ENCODE measurements at places on chromosomes 16 and 17. TPM values are rescaled to one million over a fixed set of nuclear protein-coding genes. Genes with fewer than 3 reads are reported as not detected.
A peak's percentile ranks its signal among the peaks of the same experiment; 100 is the strongest.

Gene FOXL1
- 2.5 TPM for total RNA-seq

Gene SULT1A4
- 3.2 TPM for total RNA-seq

Gene DRC7
- 0.47 TPM for total RNA-seq

Gene HBQ1
- 0.60 TPM for total RNA-seq

GRCh38 chr16:57260294-57260929, 15.4 kb downstream of the ARL2BP start:
- no peak overlapping the region for H3K4me3 ChIP-seq
- H3K36me3 ChIP-seq = peaks cover 4% of the 10 kb centered on the region
- no peaks in the 10 kb centered on the region for H3K27me3 ChIP-seq

DNA sequence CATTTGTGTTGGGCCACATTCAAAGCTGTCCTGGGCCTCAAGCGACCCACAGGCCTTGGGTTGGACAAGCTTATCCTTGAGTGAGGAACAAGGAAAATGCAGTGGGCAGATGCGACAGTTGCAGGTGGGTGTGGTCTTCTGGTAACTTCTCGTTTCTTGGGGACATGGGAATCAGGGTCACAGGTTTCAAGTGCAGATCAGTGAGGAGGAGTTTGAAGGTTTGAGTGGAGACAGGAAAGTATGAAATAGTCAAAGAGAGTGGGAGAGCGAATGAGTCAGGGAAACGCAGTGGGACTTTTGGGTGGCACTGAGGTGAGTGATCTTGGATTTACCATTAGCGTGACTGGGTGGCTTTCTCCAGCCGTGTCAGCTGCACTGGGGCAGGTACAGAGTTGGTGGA, 15.4 kb upstream of the CCL22 start:
- no peak overlapping the region for H3K4me3 ChIP-seq
- H3K4me1 ChIP-seq = no peaks in the 10 kb centered on the region
- peaks cover 13% of the 10 kb centered on the region for H3K27me3 ChIP-seq
- H3K27ac ChIP-seq = no peak overlapping the region
- DNase-seq = no peak
- H3K36me3 ChIP-seq = no peaks in the 10 kb centered on the region

- H3K36me3 ChIP-seq = peaks cover 56% of the 10 kb centered on the region
- H3K4me1 ChIP-seq = no peaks in the 10 kb centered on the region
- H3K27ac ChIP-seq = no peak overlapping the region
- DNase-seq = no peak
- H3K27me3 ChIP-seq = no peaks in the 10 kb centered on the region
- H3K4me3 ChIP-seq = no peak overlapping the region
Measured at GRCh38 chr16:53291757-53292392, 142.4 kb upstream of the RBL2 start.

DNA sequence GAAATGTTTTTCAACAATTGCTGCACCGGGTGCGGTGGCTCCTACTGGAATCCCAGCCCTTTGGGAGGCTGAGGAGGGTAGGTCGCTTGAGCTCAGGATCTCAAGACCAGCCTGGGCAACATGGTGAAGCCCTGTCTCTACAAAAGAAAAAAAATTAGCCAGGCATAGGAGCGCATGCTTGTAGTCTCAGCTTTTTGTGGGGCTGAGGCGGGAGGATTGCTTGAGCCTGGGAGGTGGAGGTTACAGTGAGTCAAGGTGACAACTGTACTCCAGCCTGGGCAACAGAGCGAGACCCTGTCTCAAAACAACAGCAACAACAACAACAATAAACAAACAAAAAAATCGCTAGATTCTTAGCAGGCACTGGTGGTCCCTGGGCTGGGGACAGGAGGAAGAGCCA, 28.5 kb downstream of the IL21R start:
- peaks cover 9% of the 10 kb centered on the region for H3K4me1 ChIP-seq
- DNase-seq = peak; percentile 6
- H3K4me3 ChIP-seq = no peak overlapping the region

DNA sequence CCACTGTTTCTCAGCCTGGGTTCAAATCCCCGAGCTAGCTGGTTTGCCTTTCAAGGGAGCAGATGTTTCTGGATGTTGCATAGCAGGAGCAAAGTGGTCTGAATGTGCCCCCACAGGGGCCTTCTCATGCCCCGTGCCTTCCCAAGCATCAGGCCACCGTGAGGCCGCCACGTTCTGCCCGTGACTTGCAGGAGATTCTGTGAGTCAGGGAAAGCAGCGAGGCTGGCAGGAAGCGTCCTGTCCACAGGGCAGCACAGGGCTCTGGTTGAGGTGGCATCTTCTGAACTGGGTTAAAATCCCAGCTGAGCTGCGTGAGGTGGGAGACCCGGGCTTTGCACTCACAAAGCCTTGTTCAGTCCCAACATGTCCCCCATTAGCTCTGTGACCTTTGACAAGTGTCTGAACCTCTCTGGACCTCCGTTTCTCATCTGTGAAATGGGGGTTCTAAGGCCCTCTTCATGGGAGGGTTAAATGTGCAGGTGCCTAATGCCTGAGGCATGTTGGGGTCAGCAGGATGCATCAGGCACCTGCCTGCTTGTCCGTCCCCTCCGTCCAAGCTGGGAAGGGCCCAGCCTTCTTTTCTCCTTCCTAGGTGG, 94.8 kb upstream of the PLCG2 start:
- no peak for DNase-seq
- no peak overlapping the region for H3K4me3 ChIP-seq
- H3K27ac ChIP-seq = no peak overlapping the region
- peaks cover 9% of the 10 kb centered on the region for H3K36me3 ChIP-seq

DNA sequence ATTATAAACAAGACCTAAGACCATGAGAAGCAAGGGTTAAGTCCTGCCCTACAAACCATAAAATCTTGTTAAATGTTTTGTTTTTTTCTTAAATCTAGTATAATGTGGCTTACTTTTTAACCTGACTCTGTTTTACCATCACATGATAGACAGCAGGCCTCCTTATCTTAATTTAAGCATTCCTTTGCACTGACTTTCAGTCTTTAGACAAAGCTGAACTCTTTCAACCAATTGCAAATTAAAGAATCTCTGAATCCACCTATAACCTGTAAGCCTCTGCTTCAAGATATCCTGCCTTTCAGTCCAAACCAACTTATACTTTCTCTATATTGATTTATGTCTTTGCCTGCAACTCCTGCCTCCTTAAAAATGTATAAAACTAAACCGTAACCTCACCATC, 478.5 kb downstream of the GRIN2A start:
- H3K27ac ChIP-seq = peak overlapping the region; percentile 91
- H3K4me3 ChIP-seq = no peak overlapping the region
- H3K4me1 ChIP-seq = peaks cover 34% of the 10 kb centered on the region
- DNase-seq = no peak
- no peaks in the 10 kb centered on the region for H3K27me3 ChIP-seq

DNA sequence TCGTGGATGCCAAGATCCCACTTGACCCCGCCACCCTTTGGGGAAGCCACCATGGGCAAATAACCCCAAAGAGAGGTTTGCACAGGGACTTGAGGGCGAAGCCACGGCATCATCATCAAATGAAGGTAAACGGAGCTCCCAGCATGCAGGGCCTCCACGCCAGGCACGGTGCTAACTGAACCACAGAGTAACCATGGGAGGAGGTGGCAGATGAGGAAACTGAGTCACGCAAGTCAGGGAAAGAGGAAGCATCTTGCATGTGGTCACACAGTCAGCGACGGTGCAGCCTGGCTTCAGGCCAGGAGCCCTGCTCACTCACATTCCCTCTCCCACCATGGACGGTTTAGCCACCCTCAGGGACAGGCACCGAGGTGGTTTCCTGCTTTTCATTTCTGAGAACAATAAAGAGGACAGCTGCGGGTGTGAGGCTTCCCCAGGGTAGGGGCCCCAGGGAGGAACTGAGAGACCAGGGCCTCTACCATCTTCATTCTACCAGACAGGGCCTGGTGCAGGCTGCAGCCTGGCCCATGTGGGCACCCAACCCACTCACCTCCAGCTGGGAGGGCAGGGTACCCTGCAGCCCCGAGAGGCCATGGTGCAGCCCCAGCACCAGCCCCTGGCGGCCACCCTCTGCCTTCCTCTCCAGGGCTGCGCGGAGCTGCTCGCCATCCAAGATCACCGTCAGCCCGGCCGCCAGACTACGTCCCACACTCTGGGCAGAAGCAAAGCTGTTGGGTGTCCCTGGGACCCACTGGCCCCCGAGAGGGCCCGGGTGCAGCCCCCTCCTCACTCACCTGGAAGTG, 78.3 kb downstream of the RMI2 start:
- no peaks in the 10 kb centered on the region for H3K27me3 ChIP-seq
- no peaks in the 10 kb centered on the region for H3K36me3 ChIP-seq
- no peak overlapping the region for H3K4me3 ChIP-seq
- DNase-seq = no peak
- H3K27ac ChIP-seq = no peak overlapping the region
- no peaks in the 10 kb centered on the region for H3K4me1 ChIP-seq

GRCh38 chr16:11144122-11144521, 111.9 kb downstream of the SOCS1 start:
- peaks cover 10% of the 10 kb centered on the region for H3K27me3 ChIP-seq
- DNase-seq = no peak
- H3K27ac ChIP-seq = no peak overlapping the region
- peaks cover 2% of the 10 kb centered on the region for H3K4me1 ChIP-seq
- H3K4me3 ChIP-seq = no peak overlapping the region

DNA sequence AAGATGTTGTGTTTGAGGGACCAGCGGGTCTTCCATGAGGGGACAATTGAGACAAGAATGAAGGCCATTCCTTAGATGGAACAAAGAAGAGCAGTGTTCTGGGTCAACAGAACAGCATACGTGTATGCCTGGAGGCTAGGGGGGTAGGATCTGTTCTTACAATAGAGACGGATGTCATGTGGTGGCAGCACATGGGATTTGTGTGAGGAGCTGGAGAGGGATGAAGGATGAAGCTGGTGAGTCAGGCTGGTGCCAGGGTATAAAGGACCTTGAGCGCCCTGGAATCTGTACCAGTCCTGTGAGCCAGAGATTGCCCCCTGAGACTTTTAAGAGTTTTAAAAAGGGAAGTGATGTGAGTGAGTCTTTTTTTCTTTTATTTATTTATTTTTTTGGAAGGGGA, 22.8 kb upstream of the WFDC1 start:
- H3K4me3 ChIP-seq = no peak overlapping the region
- no peaks in the 10 kb centered on the region for H3K36me3 ChIP-seq
- H3K27ac ChIP-seq = no peak overlapping the region
- H3K4me1 ChIP-seq = peaks cover 3% of the 10 kb centered on the region
- peaks cover 7% of the 10 kb centered on the region for H3K27me3 ChIP-seq

DNA sequence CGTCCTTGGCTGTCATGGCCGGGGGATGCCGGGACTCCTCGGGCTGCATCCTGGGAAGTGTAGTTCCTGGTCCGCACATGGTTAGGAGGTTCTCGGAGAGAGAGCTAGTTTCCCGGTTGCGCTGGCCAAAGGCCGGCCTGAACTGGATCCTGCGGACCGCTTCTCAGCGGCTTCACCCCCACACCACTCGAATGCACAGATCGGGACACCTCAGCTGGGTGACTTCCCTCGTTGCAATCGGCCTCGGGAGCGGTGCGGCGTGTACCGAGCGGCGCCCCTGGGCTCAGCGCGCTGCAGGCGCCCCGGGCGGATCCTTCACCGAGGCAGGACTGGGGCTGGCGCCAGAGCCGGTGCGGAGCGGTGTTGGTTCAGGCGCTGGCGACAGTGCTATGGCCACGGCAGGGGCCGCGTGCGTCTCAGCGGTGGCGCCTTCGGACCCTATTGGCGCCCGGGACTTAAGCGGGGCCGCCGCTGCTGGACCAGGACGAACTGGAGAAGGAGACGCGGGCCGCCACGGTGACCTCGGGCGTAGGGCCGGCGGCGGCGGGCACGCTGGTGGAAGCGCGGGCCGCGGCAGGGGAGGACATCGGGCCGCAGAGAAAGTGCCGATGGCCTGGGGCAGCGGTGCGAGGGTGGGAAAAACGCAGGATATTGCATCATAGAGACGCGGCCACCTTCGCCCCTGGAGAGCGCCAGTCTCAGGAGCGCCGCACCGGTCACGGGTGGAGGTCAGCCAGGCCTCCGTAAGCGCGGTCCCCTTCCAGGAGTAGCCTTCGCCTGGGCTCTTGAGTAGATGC, 11.4 kb downstream of the ZNF629 start:
- H3K27ac ChIP-seq = peak overlapping the region; percentile 96
- no peak for DNase-seq
- peaks cover 20% of the 10 kb centered on the region for H3K4me1 ChIP-seq
- peak overlapping the region; percentile 95 for H3K4me3 ChIP-seq
- peaks cover 15% of the 10 kb centered on the region for H3K36me3 ChIP-seq

DNA sequence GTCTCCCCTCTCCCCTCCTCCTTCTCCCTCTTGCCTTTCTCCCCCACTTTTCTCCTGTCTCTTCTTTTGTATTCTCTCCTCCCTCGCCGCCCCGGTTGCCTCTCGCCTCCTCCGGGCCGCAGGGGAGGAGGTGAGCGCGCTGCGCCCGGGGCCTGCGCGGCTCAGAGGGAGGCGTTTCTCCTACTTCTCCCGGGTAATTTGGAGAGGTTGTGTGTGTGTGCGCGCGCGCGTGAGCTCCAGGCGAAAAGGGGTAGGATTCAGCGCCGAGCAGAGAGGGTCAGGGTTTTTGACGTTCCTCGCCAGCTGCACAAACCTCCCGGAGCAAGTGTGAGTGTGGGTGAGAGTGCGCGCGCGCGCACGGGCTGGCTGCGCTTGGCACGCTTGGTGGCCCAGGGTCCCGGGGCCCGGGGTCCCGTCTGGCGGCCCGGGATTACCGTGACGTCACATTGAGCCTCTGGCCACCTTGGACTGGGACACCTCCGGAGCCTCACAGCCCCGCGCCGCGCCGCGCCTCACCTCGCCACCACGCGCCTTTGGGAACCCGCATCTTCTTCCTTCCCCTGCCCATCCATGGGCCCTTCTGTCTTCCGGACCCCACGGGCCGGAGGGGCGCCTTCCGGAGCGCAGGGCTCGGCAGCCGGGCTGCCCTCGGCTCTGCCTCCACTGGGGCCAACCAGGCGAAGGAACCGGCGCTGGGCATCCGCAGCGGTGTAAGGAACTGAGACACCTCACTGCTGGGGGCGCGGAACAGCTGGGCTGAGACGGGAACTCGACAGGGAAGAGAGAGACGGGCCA, 479 bp downstream of the IRX6 start:
- no peak for DNase-seq
- no peaks in the 10 kb centered on the region for H3K36me3 ChIP-seq
- H3K27me3 ChIP-seq = peaks cover 96% of the 10 kb centered on the region
- H3K4me3 ChIP-seq = peak overlapping the region; percentile 73

GRCh38 chr16:19588661-19589060, 33.2 kb downstream of the VPS35L start:
- H3K4me1 ChIP-seq = no peaks in the 10 kb centered on the region
- no peak for DNase-seq
- no peak overlapping the region for H3K27ac ChIP-seq
- peaks cover 30% of the 10 kb centered on the region for H3K36me3 ChIP-seq
